CD4-positive, alpha-beta T cell treated with Interleukin-17A for 1 hour (primary cell): ENCODE measurements at places on chromosomes 4 and X.
A peak's percentile ranks its signal among the peaks of the same experiment; 100 is the strongest.

DNA sequence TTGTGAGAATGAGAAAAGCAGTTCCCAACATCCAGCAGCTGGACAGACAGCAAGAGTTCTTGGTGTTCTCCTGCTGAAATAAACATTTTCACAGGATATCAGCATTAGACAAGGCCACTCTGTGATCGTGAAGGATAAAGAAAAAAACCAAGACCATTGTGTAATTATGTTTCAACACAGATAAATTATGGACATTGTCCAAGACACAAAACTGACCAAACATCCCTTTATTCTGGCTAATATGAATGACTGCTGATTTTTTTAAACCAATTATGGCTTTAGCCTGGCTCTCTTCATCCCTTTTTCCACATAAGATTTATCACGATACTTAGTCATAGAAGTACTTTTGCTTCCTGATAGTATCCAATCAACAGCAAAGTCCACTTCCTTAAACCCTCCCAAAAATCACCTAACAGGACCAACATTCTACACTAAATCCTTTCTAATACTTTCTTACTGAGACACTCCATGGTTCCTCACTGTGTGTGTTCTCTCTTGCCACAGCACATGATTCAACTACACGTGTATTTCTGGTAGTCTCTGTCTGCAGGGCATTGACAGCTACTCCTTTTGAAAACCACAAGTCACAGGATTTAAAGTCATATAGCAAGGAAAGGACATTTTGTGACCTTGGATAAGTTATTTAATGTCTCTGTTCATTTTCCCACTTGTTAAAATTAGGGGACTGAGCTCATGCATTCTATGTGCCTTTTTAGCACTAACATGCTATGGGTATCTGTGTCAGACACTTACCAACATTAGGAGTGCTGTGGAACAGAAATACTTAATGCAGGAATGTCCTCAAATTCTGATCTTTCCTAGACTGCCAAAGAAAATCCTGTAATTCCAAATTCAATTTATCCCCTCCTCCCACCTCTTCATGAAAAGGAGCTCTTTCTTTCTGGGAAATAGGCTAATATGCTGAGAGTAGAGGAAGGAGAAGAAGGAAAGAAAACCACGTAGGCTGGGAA lies 137.2 kb upstream of the PGRMC2 start:
- DNase-seq, result no peak

DNA sequence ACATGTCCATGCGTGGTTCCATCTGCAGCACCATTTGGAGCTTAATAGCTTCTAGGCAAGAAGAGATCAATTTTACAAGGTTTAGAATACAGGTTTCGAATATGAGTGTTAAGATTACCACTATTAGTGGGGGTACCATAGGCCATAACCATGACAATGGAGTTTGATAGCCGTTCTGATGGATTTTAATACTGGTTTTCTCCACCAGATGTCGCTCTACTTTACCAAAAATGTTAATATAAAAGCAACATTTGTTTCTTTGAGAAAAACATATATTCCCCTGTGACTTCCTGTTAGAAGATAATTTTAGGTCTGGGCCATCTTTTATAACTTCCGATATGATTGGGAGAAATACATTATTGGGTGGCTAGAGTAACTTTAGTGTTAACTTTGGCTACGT lies 499.7 kb upstream of the POU3F4 start:
- DNase-seq, result no peak

DNA sequence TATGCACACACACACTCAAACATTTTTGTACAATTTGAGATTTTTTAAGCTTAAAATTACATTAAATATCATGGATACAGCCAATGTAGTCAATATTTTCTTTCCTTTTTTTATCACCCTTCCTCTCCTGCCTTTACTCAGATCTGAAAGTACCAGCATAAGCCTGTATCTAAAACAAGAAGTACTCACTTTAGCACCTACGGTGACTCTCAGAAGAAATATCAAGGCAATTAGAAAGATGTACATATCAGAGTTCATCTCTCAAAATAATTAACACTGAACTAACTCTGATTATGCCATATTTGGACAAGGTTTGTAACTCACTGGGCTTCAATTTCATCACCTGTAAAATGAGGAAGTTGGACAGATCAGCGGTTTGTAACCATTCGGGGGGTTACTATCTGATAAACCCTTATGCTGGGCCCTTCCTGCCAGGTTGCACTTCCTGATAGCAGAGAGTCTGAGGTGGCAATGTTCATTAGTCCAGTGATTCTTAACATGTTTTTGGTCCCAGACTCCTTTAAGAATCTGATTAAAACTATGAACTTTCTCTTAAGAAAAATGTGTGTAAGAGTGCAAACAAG lies 5.7 kb upstream of the GPR174 start:
- peak; percentile 56 for DNase-seq

DNA sequence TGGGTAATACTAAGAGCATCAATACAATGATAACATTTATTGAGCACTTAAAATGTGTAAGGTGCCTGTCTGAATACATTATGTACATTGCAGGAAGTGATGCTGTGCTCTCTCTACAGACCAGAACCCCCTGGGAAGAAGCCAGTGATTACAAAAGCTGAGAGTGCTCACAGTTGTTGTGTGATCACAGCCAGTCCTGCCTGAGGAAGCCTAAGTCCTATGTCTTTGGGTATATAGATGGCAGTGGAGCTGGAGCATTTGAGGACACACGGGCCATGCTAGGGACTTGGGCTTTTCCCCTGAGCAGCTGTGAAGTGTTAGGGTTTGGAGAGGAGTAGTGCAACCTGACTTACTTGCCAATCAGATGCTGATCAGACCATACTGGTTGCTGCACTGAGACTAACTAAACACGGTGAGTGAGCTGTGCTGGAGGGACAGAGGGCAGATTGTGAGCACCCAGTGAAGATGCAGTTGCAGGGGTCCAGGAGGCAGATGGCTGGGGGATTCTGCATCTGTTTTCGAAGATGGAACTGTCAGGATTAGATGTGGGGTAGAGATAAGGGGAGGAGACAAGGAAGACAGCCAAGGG lies 60.8 kb upstream of the TBC1D14 start:
- DNase-seq, result no peak

GRCh38 chrX:22069586-22069985 lies 37.5 kb downstream of the PHEX start:
- no peak for DNase-seq
